ENCODE measurements at places on chromosomes 16 and 17. TPM values are rescaled to one million over a fixed set of nuclear protein-coding genes. Genes with fewer than 3 reads are reported as not detected.

Gene CCL3
- 0.79 TPM for total RNA-seq

Gene ATP1B2
- total RNA-seq, result 4.2 TPM

Gene C16orf89
- not detected for total RNA-seq

Gene KRT24
- not detected for total RNA-seq

Gene GLIS2
- total RNA-seq, result 3.1 TPM

Gene ZP2
- not detected for total RNA-seq

Gene NETO2
- 0.24 TPM for total RNA-seq

Gene NLRC3
- total RNA-seq, result 0.26 TPM

Gene LRRC46
- not detected for total RNA-seq

Gene KCNJ18
- 32.9 TPM for total RNA-seq

Gene CA5A
- total RNA-seq, result not detected

Gene KRT40
- not detected for total RNA-seq

Gene DPEP3
- not detected for total RNA-seq

Gene PPY
- total RNA-seq, result not detected

Gene CSF3
- total RNA-seq, result not detected

Gene EVPLL
- total RNA-seq, result 15.6 TPM

Gene TBC1D3
- total RNA-seq, result not detected

Gene TP53TG3B
- total RNA-seq, result not detected

Gene HASPIN
- 0.40 TPM for total RNA-seq

Gene TNK1
- total RNA-seq, result 25.1 TPM

Gene VAT1
- 125 TPM for total RNA-seq

Gene RNF43
- total RNA-seq, result 16.8 TPM

Gene GJC1
- total RNA-seq, result 2.4 TPM

Gene TMEM100
- 2.9 TPM for total RNA-seq

Gene TSR3
- 48.5 TPM for total RNA-seq

Gene RUNDC3A
- 15.2 TPM for total RNA-seq

Gene TBC1D3H
- not detected for total RNA-seq

Gene CAMKK1
- 17.3 TPM for total RNA-seq

Gene ADAD2
- total RNA-seq, result 2.6 TPM

Data from suprapubic skin (tissue), 4 donors.